Activated T-cell treated with anti-CD3 and anti-CD28 coated beads for 4 hours (primary cell): ENCODE measurements at places on chromosomes 7 and 10.

DNA sequence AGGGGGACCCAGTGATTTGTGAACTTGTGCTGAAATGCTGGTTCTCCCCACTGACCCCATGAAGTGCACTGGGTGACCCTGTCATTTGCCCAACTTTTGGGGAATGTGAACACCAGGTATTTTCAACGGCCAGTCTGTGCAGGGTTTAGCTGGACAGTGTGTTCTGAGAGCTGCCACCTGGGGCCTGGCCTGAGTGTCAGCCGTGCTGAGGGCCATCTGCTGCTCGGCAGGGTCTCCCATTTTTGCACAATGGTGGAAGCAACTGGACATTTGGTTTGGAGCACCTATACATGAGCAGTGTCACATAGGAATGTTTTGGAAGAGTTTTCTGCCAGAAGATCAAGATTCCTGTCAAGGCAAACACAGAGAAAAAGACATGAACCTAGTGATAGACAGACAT lies 5.2 kb downstream of the CHN2 start:
- no peak for DNase-seq

DNA sequence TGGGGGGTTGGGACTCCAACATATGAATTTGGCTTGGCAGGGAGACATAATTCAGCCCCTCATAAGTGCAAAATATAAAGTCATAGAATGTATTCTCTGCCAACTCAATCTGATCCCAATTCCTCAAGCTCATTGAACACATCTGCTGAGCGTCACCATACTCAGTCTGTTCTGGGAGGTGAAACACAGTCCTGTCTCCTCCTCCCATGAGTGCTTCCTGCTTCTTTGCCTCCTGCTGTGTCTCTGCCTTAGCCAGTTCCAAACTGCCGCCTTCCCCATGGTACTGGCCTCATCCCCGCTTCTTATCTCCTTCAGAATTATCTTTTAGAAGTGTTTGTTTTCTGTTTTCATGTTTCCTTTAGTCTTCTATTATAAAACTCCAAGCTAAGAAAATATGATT lies 365.5 kb downstream of the TNS3 start:
- DNase-seq: no peak

DNA sequence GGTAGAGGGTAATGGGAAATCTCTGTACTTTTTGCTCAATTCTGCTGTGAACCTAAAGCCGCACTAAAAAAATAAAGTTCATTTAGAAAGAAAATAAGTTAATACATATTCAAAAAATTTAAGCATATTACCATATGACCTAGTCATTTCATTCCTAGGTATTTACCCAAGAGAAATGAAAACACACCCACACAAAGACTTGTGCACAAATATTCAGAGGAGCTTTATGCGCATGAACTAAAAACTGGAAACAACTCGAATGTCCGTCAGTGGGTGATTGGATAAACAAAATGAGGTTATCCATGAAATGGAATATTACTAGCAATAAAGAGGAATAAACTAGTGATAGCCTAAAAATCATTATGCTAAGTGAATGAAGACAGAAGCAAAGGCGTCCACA lies 62.6 kb upstream of the ZNRF2 start:
- DNase-seq: no peak

DNA sequence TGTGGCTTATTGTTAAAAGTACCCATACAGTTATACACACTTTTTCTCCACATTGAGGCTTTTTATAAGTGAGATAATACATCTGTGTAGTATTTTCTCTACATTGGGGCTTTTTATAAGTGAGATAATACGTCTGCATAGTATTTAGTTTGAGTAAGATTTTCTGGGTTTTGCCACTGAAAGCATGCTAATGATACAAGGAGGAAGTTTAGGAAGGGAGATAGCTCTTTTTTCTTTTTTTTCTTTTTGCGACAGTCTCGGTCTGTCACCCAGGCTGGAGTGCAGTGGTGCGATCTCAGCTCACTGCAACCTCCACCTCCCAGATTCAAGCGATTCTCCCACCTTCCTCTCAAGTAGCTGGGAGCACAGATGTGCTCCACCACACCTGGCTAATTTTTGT lies 13.3 kb downstream of the FAM107B start:
- no peak for DNase-seq

DNA sequence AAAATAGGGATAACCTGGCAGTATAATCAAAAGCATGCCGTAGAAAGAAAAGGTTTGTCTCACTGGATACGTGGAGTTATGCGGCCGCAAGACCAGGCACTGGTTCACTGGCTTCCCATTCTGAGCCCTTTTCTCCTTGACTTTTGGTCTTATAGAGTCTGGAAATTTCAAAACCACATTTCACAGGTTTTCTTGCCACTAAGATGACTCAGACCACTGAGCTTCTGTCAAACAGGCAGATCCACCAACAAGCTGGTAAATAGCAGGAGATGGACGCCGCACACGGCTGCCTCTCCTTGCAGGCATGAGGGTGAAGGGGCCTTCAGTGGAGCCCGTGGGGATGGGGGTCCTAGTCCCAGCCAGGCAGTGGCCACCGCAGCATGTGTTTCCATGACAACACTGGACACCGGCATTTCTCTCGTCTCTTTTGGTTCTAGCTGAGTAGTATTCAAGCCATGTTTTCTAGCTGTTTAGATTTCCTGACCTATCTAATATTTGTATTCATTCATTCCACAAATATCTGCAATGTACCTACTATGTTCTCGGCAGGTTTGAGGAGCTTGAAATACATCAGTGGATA lies 55.5 kb downstream of the KLF6 start:
- DNase-seq: no peak

- no peak for DNase-seq
These were observed 107.7 kb upstream of the RET start for GRCh38 chr10:42969147-42969546.

DNA sequence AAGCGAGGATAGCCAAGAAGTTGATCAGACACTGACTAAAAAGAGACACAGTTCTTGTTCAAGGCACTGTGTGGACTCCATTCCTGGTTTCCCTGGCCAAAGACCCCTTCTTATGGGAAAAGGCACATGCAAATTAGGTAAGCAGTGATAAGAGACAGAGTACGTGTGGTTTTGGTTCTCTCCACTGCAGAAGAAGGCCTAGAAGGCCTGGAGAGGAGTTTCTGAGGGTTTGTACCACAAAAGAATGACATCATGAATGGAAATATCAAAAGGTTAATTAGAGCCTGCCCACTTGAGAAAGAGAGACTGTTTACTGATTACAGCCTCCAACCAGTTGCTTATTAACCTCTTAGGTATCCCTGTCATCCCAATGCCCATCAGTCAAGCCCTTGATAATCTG lies 137.5 kb downstream of the ZNF365 start:
- DNase-seq: no peak

GRCh38 chr7:4634166-4634565 lies 47.9 kb upstream of the FOXK1 start:
- DNase-seq: no peak

DNA sequence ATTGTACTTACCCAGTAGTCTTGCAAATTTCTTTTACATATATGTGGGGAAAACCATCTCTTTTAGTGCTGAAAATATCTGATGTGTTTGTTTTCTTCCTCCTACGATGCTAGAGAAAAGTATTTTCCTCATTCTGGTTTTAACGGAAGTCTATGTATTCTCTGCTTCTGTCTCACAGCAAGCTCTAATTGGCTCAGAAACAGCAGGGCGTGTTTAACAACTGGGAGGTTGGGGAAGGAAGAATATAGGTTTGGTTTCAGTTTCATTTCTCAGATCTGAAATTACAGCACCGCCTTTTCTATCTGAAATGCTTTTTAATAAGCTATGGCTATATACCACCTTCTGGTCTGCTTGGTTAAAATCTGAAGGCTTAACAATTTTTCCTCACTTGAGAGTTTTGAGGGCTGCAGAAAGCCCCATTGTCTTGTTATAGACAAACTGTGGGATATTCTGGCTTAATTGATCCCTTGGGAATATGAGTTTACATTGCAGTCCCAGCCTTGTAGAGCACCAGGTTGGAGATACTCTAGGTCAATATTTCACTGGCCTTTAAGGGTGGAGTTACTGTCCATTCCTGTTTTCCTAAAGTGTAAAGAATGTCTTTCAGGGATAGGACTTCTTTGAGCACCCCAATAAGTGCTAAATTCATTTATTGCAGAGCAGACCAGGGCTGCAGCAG lies at the start of gene SAMD9:
Gene SAMD9, minus strand, starts transcription at position 128 of the 679 bp plus-strand sequence. CDS start 11,882 bp downstream, outside the sequence.
- DNase-seq: peak; percentile 46
